ENCODE measurements at places on chromosomes 5 and 9.

- H3K36me3 ChIP-seq: peaks cover 1% of the 10 kb centered on the region
- DNase-seq: no peak
- no peak overlapping the region for H3K4me3 ChIP-seq
- no peak overlapping the region for H3K27ac ChIP-seq
- no peaks in the 10 kb centered on the region for H3K27me3 ChIP-seq
Observed at GRCh38 chr5:143251190-143251589, 152.3 kb downstream of the NR3C1 start.

- H3K4me3 ChIP-seq: no peak overlapping the region
- H3K36me3 ChIP-seq: no peaks in the 10 kb centered on the region
- no peaks in the 10 kb centered on the region for H3K27me3 ChIP-seq
- DNase-seq: peak; percentile 4
Observed at GRCh38 chr5:173742432-173742816, 126.0 kb upstream of the BOD1 start.

GRCh38 chr9:36153746-36154145, 15.4 kb upstream of the CCIN start:
- H3K27me3 ChIP-seq: no peaks in the 10 kb centered on the region
- H3K4me1 ChIP-seq: peaks cover 36% of the 10 kb centered on the region
- peak overlapping the region; percentile 19 for H3K4me3 ChIP-seq
- peak overlapping the region; percentile 67 for H3K27ac ChIP-seq
- H3K36me3 ChIP-seq: peaks cover 60% of the 10 kb centered on the region

GRCh38 chr5:116517488-116517887, 57.1 kb downstream of the SEMA6A start:
- H3K36me3 ChIP-seq: no peaks in the 10 kb centered on the region
- H3K27ac ChIP-seq: no peak overlapping the region
- H3K4me3 ChIP-seq: no peak overlapping the region
- DNase-seq: no peak

- peak overlapping the region; percentile 71 for H3K27ac ChIP-seq
- H3K4me1 ChIP-seq: peaks cover 45% of the 10 kb centered on the region
- no peak for DNase-seq
- no peaks in the 10 kb centered on the region for H3K27me3 ChIP-seq
- no peaks in the 10 kb centered on the region for H3K36me3 ChIP-seq
Observed at GRCh38 chr5:157582731-157583620, 7.4 kb upstream of the ADAM19 start.

GRCh38 chr5:64759960-64760660, 8.4 kb downstream of the SREK1IP1 start:
- no peak overlapping the region for H3K27ac ChIP-seq
- peaks cover 9% of the 10 kb centered on the region for H3K4me1 ChIP-seq
- no peak overlapping the region for H3K4me3 ChIP-seq
- no peak for DNase-seq
- no peaks in the 10 kb centered on the region for H3K27me3 ChIP-seq

- H3K4me1 ChIP-seq: no peaks in the 10 kb centered on the region
- no peak overlapping the region for H3K27ac ChIP-seq
- peaks cover 2% of the 10 kb centered on the region for H3K27me3 ChIP-seq
- no peak for DNase-seq
Observed at GRCh38 chr9:135741276-135742219, 39.6 kb downstream of the KCNT1 start.

GRCh38 chr9:124254261-124254682, 3.5 kb upstream of the NEK6 start:
- H3K27me3 ChIP-seq: no peaks in the 10 kb centered on the region
- peak overlapping the region; percentile 29 for H3K27ac ChIP-seq
- H3K36me3 ChIP-seq: peaks cover 7% of the 10 kb centered on the region
- peaks cover 43% of the 10 kb centered on the region for H3K4me1 ChIP-seq
- H3K4me3 ChIP-seq: peak overlapping the region; percentile 17

DNA sequence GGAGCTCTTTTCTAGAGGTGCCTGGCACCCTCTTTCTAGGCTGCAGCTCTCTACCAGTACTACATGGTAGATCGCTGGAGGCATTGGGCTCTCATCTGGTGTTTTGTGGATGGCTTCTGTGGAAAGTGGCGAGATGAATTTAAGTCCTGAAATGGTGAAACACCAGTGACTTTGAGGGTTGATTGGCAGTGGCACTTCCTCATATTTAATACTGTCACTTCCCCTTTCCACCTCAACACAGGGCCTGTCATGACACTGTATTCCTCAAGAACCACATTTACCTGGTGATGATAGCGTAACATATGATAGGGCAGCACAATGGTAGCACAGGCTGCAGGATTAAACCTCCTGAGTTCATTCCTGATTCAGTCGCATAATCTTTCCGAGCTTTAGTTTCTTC, 132.1 kb downstream of the KDM4C start:
- peaks cover 34% of the 10 kb centered on the region for H3K4me1 ChIP-seq
- no peak overlapping the region for H3K27ac ChIP-seq
- H3K27me3 ChIP-seq: no peaks in the 10 kb centered on the region

- H3K4me1 ChIP-seq: peaks cover 3% of the 10 kb centered on the region
- no peak for DNase-seq
- H3K4me3 ChIP-seq: no peak overlapping the region
- H3K27ac ChIP-seq: no peak overlapping the region
Observed at GRCh38 chr9:90142580-90142979, 500.0 kb downstream of the DIRAS2 start.

DNA sequence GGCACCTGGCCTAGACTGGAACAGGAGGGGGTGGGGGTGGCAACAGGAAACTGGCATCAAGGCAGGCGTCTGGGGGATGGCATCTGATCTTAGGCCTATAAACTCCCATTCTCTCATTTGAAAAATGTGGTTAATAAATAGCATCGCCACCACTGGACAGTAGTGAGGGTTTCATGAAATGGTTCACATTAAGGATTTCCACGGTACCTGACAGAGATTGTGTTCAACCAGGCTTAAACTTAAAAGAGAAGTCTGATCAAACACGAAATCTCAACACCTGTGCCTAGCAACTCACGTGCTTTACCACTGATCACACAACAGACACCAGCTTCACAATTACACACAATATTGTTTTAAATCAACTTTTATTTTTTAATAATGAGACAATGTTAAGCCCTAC, 3.0 kb downstream of the DENND1A start:
- peaks cover 3% of the 10 kb centered on the region for H3K36me3 ChIP-seq
- peaks cover 29% of the 10 kb centered on the region for H3K4me1 ChIP-seq
- H3K4me3 ChIP-seq: no peak overlapping the region
- H3K27me3 ChIP-seq: peaks cover 2% of the 10 kb centered on the region
- DNase-seq: no peak
- H3K27ac ChIP-seq: no peak overlapping the region

GRCh38 chr5:133963493-133964128, 4.8 kb downstream of the C5orf15 start:
- no peak for DNase-seq
- peaks cover 47% of the 10 kb centered on the region for H3K4me1 ChIP-seq
- no peaks in the 10 kb centered on the region for H3K27me3 ChIP-seq
- H3K4me3 ChIP-seq: peak overlapping the region; percentile 38

DNA sequence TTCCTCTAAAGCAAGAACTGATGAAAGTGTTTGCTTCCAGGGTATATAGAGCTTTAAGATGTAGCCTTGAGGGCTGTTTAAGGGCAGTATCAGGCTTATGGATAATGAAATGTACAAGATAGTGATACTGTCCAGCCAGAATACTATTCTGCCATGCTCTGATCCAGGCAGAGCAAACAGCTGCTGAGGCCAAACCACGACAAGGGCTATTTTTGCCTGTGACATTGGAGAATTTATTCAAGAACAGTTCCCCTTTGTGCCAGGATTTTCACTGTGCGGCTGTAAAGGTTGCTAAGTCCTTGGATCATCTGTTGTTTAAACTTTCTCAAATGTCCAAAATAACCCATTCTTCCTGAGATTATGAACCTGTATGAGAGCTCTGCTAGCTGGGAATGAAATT, 70.4 kb downstream of the OTP start:
- peaks cover 9% of the 10 kb centered on the region for H3K27me3 ChIP-seq
- no peak overlapping the region for H3K27ac ChIP-seq
- H3K4me1 ChIP-seq: no peaks in the 10 kb centered on the region
- H3K36me3 ChIP-seq: no peaks in the 10 kb centered on the region

DNA sequence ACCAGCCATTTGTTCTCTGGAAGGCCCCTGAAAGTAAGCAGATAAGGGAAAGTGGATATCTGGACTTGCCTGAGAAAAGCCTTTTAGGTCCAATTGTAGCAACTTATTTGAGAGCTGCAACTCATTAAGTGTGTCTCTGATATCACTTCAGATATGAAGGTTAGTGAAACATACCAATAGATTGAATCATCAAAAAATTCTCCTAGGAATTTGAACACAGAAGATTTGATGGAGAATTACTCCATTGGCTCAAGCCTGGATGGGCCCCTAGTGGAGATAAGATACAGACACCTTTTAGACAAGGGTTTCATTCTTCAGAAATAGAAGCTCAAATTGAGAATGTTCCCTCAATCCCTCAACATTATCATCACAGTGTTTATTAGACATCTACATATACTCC, 356.7 kb downstream of the NDUFS4 start:
- no peak overlapping the region for H3K4me3 ChIP-seq
- H3K4me1 ChIP-seq: no peaks in the 10 kb centered on the region
- no peaks in the 10 kb centered on the region for H3K27me3 ChIP-seq
- DNase-seq: no peak
- no peak overlapping the region for H3K27ac ChIP-seq

- H3K4me1 ChIP-seq: no peaks in the 10 kb centered on the region
- no peak for DNase-seq
- no peak overlapping the region for H3K4me3 ChIP-seq
- no peaks in the 10 kb centered on the region for H3K27me3 ChIP-seq
Observed at GRCh38 chr5:172816925-172817562, 17.0 kb upstream of the ERGIC1 start.

GRCh38 chr5:45376417-45376816, 319.8 kb downstream of the HCN1 start:
- H3K27ac ChIP-seq: no peak overlapping the region
- H3K4me3 ChIP-seq: no peak overlapping the region
- no peak for DNase-seq
- H3K36me3 ChIP-seq: no peaks in the 10 kb centered on the region
- H3K27me3 ChIP-seq: no peaks in the 10 kb centered on the region
- H3K4me1 ChIP-seq: no peaks in the 10 kb centered on the region

- peaks cover 11% of the 10 kb centered on the region for H3K27me3 ChIP-seq
- DNase-seq: no peak
- no peak overlapping the region for H3K27ac ChIP-seq
- H3K4me3 ChIP-seq: no peak overlapping the region
- peaks cover 7% of the 10 kb centered on the region for H3K4me1 ChIP-seq
Observed at GRCh38 chr5:136043551-136043950, 14.8 kb downstream of the TGFBI start.

DNA sequence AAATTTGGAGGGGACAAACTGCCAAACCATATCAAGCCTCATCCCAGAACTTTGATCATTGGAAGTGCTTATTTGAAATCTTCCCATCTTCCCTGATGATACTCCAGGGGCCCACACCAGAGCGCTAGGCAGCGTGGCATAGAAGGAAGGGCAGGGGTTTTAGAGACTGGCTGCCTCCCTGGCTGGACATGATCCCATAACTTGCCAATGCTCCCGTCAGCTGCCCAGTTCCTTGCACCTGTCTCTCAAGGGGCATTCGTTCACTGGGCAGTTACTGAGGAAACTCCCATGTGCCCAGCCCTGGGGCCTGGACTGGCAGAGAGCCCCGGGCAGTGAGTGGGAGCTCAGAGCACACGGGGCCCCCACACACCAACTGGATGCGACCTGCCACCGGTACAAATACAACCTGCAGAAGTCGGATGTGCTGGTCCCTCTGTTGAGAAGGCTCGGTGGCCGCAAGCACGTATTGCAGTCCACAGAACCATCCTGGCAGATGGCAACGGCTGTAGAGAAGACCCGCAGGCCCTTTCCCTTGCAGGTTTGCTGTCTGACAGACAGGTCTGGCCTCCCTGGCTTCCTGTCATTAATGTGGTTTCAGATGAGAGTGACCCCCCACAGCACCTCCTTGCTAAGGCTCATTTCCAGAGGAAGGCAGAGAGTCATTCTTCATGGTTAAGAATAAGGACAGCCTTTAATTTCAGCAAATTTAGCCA, 122.4 kb downstream of the MVB12B start:
- H3K27ac ChIP-seq: no peak overlapping the region
- peaks cover 41% of the 10 kb centered on the region for H3K27me3 ChIP-seq
- H3K36me3 ChIP-seq: no peaks in the 10 kb centered on the region
- no peak overlapping the region for H3K4me3 ChIP-seq
- no peak for DNase-seq

- no peak overlapping the region for H3K27ac ChIP-seq
- peaks cover 2% of the 10 kb centered on the region for H3K4me1 ChIP-seq
- H3K36me3 ChIP-seq: no peaks in the 10 kb centered on the region
- DNase-seq: no peak
- no peak overlapping the region for H3K4me3 ChIP-seq
Observed at GRCh38 chr5:61346511-61346910, 14.5 kb downstream of the ZSWIM6 start.

- H3K27ac ChIP-seq: no peak overlapping the region
- no peaks in the 10 kb centered on the region for H3K4me1 ChIP-seq
- DNase-seq: no peak
- H3K27me3 ChIP-seq: no peaks in the 10 kb centered on the region
Observed at GRCh38 chr5:125210242-125210947, 464.0 kb upstream of the ZNF608 start.

GRCh38 chr9:100229136-100229535, 123.6 kb downstream of the TEX10 start:
- H3K4me3 ChIP-seq: no peak overlapping the region
- peaks cover 30% of the 10 kb centered on the region for H3K36me3 ChIP-seq
- no peak for DNase-seq
- H3K4me1 ChIP-seq: no peaks in the 10 kb centered on the region
- H3K27ac ChIP-seq: no peak overlapping the region
- H3K27me3 ChIP-seq: no peaks in the 10 kb centered on the region

- DNase-seq: no peak
- no peaks in the 10 kb centered on the region for H3K4me1 ChIP-seq
- no peak overlapping the region for H3K4me3 ChIP-seq
- H3K36me3 ChIP-seq: no peaks in the 10 kb centered on the region
Observed at GRCh38 chr9:16371306-16371705, 499.2 kb downstream of the BNC2 start.

- no peak overlapping the region for H3K4me3 ChIP-seq
- H3K4me1 ChIP-seq: peaks cover 4% of the 10 kb centered on the region
- H3K27ac ChIP-seq: no peak overlapping the region
- H3K36me3 ChIP-seq: peaks cover 6% of the 10 kb centered on the region
- DNase-seq: no peak
Observed at GRCh38 chr5:55880453-55880852, 29.3 kb downstream of the IL31RA start.
